ENCODE measurements at places on chromosomes 6 and 20. TPM values are rescaled to one million over a fixed set of nuclear protein-coding genes. Genes with fewer than 3 reads are reported as not detected.

Gene HEY2
- 0.61 TPM for total RNA-seq

Gene HMGCLL1
- total RNA-seq = 0.61 TPM

Gene FABP7
- total RNA-seq = not detected

Gene PGM3
- 16.7 TPM for total RNA-seq

GRCh38 chr6:82066991-82067411 lies 180.5 kb downstream of the IBTK start:
- H3K27ac ChIP-seq = no peak overlapping the region
- no peaks in the 10 kb centered on the region for H3K36me3 ChIP-seq
- no peaks in the 10 kb centered on the region for H3K4me1 ChIP-seq
- no peak overlapping the region for H3K4me3 ChIP-seq
- DNase-seq = no peak
- H3K27me3 ChIP-seq = no peaks in the 10 kb centered on the region

DNA sequence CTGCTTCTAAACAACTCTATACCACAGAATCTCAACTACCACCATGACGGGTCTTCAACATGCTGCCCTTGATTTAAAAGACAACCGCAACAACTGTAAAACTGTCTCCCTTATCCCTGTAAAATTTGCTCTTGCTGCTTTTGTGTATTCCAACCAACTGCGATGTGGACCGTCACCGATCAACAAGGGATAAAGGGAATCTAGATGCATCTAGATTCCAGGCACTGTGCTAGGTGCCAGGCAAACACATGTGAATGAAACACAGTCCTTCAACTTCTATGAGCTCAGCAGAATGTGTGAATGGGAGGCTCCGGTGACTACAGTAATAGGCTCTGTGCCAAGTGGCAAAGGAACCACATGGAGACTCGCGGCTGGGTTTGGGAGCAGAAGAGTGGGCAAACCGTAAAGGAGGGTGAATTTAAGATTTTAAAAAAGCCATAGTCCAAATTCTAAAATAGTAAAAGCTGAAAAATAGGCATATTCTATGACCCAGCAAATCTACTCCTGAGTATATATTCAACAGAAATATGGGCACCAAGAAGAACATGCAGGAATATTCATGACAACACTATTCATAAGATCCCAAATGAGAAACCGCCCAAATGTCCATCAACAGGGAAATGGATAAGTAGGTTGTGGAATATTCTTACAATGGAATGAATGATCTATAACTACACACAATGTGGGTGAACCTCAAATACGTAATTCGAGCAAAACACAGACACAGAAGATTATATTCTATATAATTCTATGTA lies 3.7 kb upstream of the PRND start:
- H3K4me1 ChIP-seq = peaks cover 4% of the 10 kb centered on the region
- H3K27ac ChIP-seq = no peak overlapping the region
- H3K36me3 ChIP-seq = no peaks in the 10 kb centered on the region
- no peak for DNase-seq

GRCh38 chr6:150539568-150539967 lies 60.1 kb upstream of the PLEKHG1 start:
- H3K36me3 ChIP-seq = no peaks in the 10 kb centered on the region
- no peak overlapping the region for H3K27ac ChIP-seq
- DNase-seq = no peak
- H3K4me3 ChIP-seq = no peak overlapping the region
- peaks cover 6% of the 10 kb centered on the region for H3K4me1 ChIP-seq
- H3K27me3 ChIP-seq = no peaks in the 10 kb centered on the region

GRCh38 chr6:93272211-93272610 lies 147.1 kb downstream of the EPHA7 start:
- H3K27me3 ChIP-seq = no peaks in the 10 kb centered on the region
- DNase-seq = no peak
- H3K27ac ChIP-seq = no peak overlapping the region
- H3K36me3 ChIP-seq = no peaks in the 10 kb centered on the region
- no peaks in the 10 kb centered on the region for H3K4me1 ChIP-seq
- no peak overlapping the region for H3K4me3 ChIP-seq

DNA sequence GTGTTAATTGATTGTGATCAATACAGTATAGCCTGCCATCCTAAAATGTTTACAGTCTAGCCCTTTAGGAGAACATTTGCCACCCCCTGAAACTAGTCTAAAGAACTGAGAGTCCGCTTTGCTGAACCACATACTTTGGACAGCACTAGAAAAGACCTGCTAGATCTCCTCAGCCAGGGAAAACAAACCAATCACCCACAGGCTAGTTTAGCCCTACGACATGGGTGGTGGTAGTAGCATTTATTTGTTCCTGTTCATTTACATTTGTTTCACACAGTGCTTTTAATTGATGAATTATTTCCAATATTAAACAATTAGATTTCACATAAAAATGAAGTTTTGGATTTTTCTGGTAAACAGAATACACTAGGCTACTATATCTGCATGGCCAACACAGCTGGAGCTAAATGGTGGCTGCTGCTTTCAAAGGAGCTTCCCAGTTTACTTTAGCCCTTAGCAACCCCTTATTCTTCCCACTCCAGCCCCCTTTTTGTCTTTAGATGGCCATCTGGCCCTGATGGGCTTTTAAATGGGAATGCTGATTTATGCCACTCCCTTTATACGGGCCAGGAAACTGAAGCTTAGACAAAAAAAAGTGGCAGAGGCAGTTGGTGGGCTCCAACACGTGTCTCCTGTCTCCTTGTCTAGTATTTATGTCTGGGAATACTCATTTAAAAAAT lies 72.4 kb downstream of the ADGRG6 start:
- H3K4me1 ChIP-seq = peaks cover 12% of the 10 kb centered on the region
- peak overlapping the region; percentile 13 for H3K27ac ChIP-seq
- H3K4me3 ChIP-seq = no peak overlapping the region
- H3K36me3 ChIP-seq = peaks cover 16% of the 10 kb centered on the region
- H3K27me3 ChIP-seq = no peaks in the 10 kb centered on the region

- H3K4me3 ChIP-seq = no peak overlapping the region
- no peaks in the 10 kb centered on the region for H3K27me3 ChIP-seq
- H3K36me3 ChIP-seq = no peaks in the 10 kb centered on the region
- peaks cover 5% of the 10 kb centered on the region for H3K4me1 ChIP-seq
Observed at GRCh38 chr6:36650848-36651478, 27.6 kb upstream of the CDKN1A start.

DNA sequence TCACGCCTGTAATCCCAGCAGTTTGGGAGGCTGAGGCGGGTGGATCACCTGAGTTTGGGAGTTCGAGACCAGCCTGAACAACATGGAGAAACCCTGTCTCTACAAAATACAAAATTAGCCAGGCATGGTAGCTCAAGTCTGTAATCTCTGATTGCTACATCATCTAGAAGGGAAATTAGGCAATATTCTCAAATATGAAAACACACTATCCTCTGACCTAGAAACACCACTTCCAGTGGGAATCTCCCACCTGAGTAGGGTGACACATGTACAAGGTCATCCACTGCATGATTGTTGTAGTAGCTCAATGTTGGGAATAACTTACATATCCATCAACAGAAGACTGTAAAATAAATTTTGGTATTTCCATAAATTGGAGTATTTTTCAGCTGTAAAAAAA lies 19.1 kb upstream of the SIRPD start:
- H3K36me3 ChIP-seq = no peaks in the 10 kb centered on the region
- no peak overlapping the region for H3K27ac ChIP-seq
- H3K4me1 ChIP-seq = no peaks in the 10 kb centered on the region
- H3K4me3 ChIP-seq = no peak overlapping the region

Measured in esophagus squamous epithelium (tissue), 5 donors.